ENCODE measurements at places on chromosomes 4 and X.

DNA sequence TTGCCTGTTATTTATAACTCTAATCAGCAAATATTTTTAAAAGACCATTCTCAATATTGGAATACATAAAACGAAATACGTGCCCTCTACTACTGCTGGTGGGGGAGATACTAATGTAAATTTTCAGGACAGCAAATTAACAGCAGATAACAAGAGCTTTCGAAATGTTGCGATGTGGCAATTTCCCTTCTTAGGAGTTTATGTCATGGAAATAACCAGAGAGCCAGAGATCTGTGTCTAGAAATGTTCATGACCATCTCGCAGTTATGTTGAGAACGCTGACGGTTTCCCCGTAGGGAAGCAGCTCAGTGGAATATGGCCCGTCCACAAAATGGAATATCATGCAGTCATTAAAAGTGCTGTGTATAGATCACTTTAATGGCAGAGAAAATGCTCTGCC, 238.4 kb upstream of the PSAPL1 start:
- no peak for DNase-seq

DNA sequence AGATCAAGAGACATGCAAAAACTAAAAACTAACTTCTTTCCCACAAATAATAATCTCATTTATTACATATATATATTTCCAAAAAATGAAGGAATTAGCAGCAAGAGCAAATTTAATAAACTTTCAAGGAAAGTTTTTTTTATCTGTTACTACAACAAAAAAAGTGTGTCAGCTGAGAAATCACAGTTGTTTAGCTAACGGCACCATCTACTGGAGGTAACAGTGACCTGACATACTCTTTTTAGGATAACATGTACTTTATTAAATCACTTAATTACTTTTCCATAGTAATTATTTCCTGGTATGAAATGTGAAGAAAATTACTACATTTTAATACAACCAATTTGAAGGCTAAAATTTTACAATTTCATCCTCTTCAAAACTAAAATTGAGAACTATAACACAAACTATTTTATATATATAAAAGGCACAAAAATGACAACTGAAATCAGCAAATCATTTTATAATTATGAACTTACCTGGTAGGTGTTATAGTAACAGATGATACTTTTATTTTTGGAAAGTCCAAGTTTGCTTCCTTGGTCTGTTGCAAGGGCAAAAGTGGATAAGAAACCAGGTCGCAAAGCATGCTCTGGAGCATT, 9.1 kb downstream of the LAMTOR3 start:
- DNase-seq: peak; percentile 54

- no peak for DNase-seq
Observed at GRCh38 chr4:74627504-74627903, 166.8 kb downstream of the BTC start.

GRCh38 chr4:7655511-7656243, 220.9 kb upstream of the PSAPL1 start:
- DNase-seq: peak; percentile 67

DNA sequence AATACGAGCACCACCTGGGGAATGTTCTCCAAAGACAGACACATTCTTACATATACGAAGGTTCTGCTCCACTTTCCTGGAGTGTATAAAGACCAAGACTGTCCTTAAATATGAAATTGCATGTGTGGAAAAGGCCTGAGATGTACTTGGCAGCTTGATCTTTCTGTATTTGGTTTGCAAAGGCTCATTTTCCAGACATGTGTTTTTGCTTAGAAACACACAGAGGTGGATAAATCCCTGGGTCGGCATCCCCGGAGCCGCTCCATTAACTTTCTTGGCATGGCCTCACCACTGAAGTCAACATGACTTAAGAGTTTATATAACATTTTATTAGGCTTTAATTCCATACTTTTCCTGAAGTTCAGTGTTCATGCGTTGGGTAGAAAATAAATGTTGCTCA, 239.4 kb downstream of the LDB2 start:
- DNase-seq: peak; percentile 45

- no peak for DNase-seq
Observed at GRCh38 chrX:19743386-19743785, 144.0 kb downstream of the SH3KBP1 start.

- DNase-seq: no peak
Observed at GRCh38 chr4:139676913-139677585, 11.4 kb downstream of the MGST2 start.

GRCh38 chr4:157804986-157805385, 367.8 kb downstream of the GASK1B start:
- peak; percentile 9 for DNase-seq

- DNase-seq: no peak
Observed at GRCh38 chr4:126890994-126891393, 741.8 kb upstream of the INTU start.

- peak; percentile 70 for DNase-seq
Observed at GRCh38 chrX:22800360-22800759, 199.4 kb upstream of the DDX53 start.

- no peak for DNase-seq
Observed at GRCh38 chr4:145732001-145732815, 52.3 kb downstream of the C4orf51 start.

GRCh38 chr4:143417679-143418403, 81.2 kb downstream of the GAB1 start:
- no peak for DNase-seq

DNA sequence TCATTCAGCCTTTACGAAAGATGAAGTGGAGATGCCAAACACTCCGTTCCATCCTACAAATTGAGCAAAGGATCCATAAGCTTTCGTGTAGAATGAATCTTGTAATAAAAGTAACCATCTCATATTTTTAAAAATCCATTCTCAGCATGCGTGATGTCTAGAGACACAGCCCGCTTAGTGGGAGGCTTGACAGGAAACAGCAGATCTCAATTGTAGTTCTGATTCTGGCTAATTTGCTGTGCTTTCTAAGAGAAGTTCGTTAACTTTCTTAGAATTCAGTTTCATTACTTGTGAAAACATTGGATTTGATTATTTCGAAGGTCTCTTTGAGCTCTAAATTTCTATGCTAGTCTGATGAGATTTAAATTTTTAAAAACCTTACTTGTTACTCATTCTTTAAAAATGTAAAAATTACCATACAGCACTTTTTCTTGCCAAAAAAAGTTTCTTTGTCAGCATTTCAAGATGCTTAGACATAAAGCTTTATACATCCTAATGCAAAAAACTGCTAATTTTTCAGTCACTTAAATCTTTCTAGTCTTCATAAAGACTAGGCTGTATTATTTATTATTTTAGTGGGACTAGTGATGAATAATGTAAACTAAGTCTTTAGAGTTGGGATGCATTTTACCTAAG, 66.9 kb upstream of the NEIL3 start:
- DNase-seq: no peak

GRCh38 chr4:119016636-119017035, 119.0 kb upstream of the MYOZ2 start:
- DNase-seq: no peak

DNA sequence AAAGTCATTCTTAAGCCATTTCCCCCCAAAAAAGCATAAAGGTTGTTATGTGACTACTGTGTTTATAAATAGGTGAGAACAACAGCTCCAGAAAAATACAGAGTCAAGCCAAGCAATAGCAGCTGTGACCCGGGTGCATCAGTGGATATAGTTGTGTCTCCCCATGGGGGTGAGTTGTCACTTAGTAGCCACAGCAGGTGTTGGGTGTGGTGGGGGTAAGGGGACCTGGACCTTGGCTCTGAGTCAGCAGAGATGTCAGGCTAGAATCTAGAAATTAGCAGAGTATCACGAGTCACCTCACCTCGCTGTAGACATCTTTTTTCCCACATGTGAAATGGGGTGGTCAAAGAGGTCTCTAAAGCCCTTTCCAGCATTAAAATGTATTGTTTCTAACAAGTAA, 42.4 kb downstream of the MOSPD2 start:
- DNase-seq: no peak

DNA sequence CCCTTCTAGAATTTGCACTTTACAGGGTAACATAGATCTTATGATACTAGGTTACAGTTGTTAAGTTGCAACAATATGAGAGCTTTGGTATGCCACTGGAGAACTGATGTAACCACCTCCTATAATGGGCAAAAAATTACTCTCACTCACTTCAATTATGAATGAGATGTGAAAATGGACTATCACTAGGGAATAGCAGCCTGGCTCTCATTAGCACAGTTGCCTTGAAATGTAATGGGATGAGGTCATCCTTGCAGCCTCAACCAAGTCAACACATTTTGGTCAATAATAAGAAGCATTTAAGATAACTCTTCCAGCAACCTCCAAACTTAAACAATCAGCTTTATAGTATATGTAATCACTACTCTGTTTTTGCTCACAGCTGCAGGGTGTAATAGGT, 69.4 kb downstream of the TBC1D9 start:
- DNase-seq: peak; percentile 33

GRCh38 chrX:119667111-119667878, 25.7 kb downstream of the SEPTIN6 start:
- DNase-seq: peak; percentile 16

GRCh38 chr4:77236806-77237205, 79.8 kb downstream of the CCNG2 start:
- no peak for DNase-seq

DNA sequence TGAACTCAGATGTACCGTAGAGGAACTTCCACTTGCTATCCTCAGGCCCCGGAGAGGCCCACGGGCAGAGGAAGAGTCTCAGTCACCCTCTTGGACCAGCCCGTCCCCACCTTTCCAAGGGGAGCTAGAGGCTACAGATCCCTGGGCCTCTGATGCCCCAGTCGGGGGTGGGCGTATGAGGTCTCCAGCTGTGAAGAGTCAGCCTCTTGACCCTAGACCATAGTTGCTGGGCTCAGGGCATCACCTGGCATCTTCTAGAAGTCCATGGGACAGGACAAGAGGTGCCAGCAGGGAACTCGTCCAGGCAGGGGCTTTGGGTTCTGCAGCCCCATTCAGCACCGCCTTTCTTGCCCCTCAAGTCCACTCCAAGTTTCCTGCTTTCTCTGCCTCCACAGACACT, 11.6 kb downstream of the SASH3 start:
- DNase-seq: no peak

- DNase-seq: no peak
Observed at GRCh38 chrX:15217161-15217560, 52.7 kb downstream of the ASB9 start.

GRCh38 chr4:108191269-108191914, 22.7 kb upstream of the LEF1 start:
- DNase-seq: no peak

DNA sequence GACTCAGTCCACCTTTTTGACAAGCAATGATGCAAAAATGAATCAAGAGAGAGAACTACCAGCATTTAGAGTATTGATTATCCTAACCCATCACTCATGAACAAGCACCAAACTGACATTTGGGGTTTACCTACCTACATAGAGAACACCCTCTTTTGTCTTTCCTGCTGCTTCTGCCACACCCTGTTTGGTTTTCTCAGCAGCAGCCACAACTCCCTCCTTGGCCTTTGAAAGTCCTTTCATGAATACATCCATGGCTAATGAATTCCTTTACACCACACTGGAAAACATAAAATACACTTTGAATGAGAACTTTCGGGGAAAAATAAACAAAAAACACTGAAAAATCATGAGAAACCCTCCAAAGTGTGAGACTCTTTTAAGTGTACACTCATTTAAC, 1.5 kb downstream of the SNCA start:
- no peak for DNase-seq

DNA sequence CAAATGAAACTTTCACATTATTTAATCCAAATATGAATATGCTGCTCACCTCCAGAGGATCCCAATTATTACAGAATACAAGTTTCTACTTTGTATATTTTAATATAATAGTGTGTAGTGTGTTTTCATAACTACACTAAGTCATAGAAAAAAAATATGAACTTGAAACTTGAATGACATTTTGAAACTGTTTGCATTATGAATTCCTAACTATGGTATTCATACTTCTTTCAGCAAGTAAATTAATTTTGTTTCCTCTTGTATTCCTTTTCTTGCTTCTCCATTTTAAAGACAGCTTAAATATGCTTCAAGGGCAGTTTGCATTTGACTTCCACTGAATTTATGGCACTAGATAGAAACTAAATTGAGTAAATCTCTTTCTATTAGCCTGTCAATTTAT, 177.1 kb downstream of the BMPR1B start:
- DNase-seq: no peak

- DNase-seq: no peak
Observed at GRCh38 chr4:168832763-168833575, 177.1 kb downstream of the CBR4 start.

DNA sequence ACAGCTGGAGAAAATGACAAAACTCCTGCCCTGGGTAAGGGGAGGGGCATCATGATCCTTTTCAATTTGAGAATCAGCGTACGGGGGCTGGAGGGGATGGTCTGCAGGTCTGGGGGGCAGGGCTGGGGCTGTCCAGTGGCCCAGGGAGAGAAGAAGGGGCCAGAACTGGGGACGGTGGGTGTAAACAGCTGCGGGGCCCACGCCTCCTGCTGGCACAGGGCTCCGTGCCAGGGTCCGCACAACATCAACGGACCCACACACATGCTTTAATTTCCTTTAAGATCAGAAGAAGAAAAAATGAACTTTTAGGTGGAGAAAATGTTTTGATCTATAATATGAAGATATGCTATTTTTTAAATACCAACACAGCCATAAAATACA, 52.1 kb downstream of the PSAPL1 start:
- DNase-seq: no peak

GRCh38 chrX:84046403-84046984, 141.5 kb downstream of the RPS6KA6 start:
- peak; percentile 17 for DNase-seq

DNA sequence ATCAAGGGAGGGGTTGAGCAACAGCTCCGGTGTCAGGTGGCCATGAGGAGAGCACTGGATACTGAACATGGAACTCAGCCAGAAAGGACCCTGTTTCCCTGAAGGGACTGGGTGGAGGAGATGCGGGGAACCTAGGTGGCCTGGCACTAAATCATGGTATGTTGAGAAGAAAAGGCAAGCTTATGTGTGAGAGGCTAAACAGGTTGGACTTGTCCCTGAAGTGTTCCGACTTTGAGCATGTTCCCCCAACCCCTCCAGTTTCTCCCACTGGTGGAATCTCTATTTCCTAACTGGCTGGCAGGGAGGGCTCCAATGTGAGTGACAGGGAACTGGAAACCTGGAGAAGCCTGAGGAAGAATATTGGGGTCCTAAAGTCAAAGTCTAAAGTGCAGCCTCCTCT, 69.5 kb downstream of the PLAC1 start:
- no peak for DNase-seq

DNA sequence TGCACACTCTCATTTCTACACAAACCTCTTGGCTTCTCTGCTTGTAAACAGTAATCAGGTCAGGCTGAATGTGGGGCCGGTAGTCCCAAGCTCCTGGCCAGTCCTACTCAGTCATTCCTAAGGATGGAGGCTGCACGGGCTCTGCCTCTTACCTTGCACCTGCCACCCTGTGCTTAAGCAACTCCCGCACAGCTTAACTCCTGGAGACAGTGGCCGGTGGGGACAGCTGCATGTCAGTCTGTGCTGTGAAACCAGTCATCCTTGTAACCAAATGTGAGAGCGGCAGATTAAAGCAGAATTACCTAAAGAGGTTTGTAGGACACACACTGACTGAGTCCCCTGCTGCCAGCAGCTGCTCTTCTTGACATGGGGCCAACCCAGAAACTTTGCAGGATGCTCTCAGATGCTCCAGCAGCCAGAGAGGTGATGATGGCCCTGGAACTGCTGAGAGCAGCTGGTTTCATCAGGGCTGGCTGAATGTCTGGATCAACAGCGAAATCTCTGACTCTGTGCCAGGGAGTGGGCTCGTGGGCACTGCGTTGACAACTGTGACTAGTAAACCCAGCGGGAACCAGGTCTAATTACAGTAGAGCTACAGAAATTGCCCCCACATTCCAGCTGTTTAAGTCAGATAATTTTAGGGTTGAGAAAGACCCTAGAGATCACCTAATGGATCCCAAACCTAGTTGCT, 123.7 kb downstream of the ANAPC4 start:
- DNase-seq: peak; percentile 92

- DNase-seq: no peak
Observed at GRCh38 chr4:41714364-41715000, 34.0 kb downstream of the PHOX2B start.
